ENCODE measurements at places on chromosomes 6 and 20. TPM values are rescaled to one million over a fixed set of nuclear protein-coding genes. Genes with fewer than 3 reads are reported as not detected.

- no peak for DNase-seq
Measured at GRCh38 chr6:7561153-7561964, 19.9 kb downstream of the DSP start.

GRCh38 chr6:55566036-55566710 is 12.8 kb downstream of the HMGCLL1 start:
- DNase-seq = no peak

TUBB2A gene
- total RNA-seq = 48.0 TPM

CST1 gene
- total RNA-seq = not detected

- peak; percentile 56 for DNase-seq
Measured at GRCh38 chr6:27019651-27020552, 227.6 kb upstream of the PRSS16 start.

GRCh38 chr6:37784585-37784967 is 35.0 kb upstream of the ZFAND3 start:
- DNase-seq = no peak

DNA sequence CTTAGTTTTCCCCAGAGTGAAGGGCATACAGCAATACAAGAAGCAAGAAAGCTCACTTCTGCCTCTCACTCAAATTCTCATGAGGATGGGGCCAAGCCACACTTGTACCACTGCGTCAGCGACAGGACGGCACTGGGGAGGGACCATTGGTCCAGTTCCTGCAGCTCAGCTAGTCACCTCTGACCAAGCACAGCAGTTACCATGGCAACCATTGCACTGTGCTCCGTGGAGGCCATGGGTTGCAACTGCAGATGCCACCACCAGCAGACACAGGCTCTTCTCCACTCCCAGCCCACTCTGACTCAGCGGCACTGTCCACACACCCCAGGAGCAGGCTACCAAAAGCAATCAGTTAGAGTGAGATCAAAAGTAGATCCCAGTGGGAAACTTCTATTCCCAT is 441.1 kb upstream of the ARID1B start:
- no peak for DNase-seq

GRCh38 chr6:12814015-12814414 is 97.4 kb downstream of the PHACTR1 start:
- no peak for DNase-seq

SLC24A3 gene
- total RNA-seq = 0.25 TPM

GRCh38 chr20:56361900-56362299 is 3.1 kb downstream of the FAM210B start:
- no peak for DNase-seq

DNA sequence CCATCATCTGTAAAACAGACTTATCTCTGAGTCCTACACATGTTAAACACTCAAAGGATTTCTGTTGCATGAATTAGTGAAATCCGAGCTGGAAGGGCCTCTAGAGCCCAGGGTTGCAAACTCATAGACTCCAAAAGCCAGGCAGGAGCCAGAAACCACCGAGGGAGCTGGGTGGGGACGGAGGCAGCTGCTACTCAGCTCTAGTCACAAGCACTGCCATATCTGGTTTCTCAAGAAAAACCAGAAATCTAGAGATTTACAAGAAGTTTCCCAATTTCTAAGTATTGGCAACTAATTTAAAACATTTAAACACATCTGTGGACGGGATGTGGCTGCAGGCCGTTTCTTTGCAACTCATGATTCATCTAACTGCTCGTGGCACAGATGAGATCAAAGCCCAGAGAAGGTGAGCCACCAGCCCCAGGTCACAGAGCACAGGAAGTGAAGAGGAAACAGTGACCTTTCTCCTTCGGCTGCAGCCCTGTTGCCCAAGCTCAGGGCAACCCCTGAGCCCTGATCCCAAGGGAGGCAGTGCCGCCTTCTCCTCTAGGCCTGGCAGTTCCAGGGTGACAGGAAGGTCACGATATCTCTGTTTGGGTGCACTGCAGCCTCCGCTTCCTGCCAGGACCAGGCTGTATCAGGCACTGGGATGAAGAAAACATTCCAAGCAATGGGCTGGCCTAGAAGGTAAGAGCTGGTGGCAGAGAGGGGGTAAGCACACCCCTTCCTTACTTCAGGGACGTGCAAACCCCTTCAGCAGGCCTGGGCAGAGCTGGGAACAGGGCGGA is 26.4 kb upstream of the PTGIS start:
- DNase-seq = no peak
